ENCODE measurements at places on chromosomes 4 and X.

DNA sequence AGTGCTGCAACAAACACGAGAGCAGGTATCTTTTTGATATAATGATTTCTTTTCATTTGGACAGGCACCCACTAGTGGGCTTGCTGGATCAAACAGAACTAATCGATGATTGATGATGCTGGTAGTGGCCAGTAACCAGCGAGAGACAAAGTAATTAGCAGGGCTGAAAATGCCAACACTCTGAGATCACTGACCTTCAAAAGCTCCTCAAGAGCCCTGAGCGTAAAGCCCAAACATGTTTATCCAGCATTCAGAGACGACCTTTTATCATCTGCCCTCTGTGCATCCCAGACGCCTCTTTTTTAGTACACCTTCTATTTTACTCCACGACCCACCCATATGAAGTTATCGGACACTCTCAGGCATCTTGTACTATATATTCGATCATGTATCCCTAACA is 186.2 kb downstream of the PRDM5 start:
- no peak for DNase-seq

GRCh38 chrX:97705936-97706335 is 822.2 kb downstream of the RPA4 start:
- DNase-seq = no peak

GRCh38 chrX:70774223-70774622 is 134.3 kb downstream of the TEX11 start:
- DNase-seq = no peak

DNA sequence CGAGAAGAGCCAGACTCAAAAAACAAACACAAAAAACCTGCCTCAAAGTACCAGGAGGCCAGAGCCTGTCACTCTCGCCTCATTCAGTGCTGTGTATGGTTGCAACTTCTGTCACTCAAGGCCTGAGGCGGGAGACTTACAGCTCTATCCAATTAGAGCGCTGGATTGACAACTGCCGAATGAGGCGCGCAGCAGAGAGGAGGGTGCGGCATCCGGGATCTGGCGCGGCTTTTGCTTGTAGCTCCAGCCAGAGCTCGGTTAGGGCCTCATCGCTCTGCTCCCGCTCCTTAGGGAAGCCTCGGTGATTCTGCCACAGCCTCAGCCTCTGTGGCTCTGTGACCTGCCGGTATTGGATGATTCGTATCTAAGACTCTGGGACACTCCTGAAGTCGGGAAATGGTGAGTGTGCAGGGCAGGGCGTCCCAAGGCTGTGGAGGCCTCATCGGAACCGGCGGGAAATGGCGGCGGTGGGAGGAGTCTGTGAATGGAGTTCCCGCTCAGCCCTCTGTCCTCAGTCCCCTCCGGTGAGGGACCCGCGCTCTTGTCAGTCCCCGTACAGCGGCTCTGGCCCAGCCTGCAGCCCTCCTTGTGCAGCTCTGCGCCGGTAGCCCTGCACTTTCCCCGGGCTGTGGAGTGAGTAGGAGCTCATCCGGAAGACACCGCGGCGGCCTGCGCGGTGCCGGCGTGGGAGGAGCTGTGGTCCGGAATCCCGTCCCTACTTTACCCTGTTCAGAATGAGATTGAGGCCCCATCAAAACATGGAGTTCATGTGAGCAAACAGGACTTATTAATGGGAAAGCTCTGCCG is at the start of gene ZNF718:
Gene ZNF718, plus strand, starts transcription at position 227 of the 807 bp plus-strand sequence. Its CDS starts 170 bp downstream, at position 397.
- peak; percentile 92 for DNase-seq

- no peak for DNase-seq
These were observed 12.5 kb upstream of the CLNK start for GRCh38 chr4:10697086-10697485.

DNA sequence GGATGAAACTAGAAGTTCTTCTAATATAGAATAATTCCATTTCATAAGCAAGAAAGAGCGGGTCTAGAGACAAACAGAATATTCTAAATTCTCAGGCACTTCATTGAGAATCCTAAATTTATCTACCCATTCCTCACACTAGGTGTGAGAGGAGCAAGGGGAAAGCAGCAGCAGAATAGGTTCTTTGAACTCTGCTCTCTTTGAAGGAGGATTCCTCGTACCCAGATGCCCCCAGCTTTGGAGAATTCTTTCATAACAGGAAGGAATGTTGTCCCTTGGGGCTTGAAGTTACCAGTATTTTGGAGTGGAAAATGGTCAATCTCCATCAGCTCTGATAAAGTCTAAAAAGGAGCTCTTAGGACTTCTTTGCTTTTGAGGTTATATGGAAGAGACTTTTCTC is 59.7 kb upstream of the RASGEF1B start:
- no peak for DNase-seq

DNA sequence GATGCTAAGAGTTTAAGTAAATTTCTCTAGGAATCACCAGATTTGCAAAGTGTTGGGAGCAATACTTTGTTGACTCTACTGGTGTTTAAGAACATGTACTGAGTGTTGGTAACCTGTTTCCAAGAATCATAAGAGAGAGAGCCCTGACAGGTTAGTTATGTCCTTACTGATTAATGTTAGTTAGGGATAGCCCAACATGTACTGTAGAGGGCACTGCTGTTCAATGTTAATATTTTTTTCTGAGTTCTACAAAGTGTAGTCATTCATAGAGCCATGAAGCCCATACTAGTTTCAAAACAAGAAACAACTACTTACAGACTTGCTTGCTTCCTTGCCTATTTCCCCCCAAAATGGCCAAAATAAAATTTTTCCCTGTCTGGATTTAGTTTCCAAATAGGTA is 11.9 kb downstream of the TMPRSS11D start:
- DNase-seq = peak; percentile 30

GRCh38 chrX:79146640-79147390 is 2.3 kb downstream of the GPR174 start:
- DNase-seq = no peak

GRCh38 chr4:123399627-123400358 is 3.2 kb downstream of the SPRY1 start:
- no peak for DNase-seq

DNA sequence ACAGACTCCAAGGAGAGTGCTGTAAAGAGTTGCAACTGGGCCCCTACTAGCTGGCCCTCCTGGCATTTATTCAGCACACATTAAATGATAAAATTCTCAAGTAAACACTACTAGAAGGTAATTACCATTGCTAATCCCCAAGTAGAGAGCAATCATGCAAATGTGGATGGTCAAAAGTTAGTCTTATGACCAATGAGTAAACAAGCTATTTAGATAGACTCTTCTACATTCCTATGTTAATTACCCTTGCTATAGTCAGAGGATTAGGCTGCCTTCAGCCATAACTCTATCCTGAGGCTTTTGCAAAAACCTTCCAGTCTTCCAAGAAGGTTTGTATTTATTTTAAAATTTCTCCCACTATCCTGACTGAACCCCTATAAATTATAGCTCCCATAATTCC is 28.3 kb upstream of the HPGD start:
- no peak for DNase-seq

DNA sequence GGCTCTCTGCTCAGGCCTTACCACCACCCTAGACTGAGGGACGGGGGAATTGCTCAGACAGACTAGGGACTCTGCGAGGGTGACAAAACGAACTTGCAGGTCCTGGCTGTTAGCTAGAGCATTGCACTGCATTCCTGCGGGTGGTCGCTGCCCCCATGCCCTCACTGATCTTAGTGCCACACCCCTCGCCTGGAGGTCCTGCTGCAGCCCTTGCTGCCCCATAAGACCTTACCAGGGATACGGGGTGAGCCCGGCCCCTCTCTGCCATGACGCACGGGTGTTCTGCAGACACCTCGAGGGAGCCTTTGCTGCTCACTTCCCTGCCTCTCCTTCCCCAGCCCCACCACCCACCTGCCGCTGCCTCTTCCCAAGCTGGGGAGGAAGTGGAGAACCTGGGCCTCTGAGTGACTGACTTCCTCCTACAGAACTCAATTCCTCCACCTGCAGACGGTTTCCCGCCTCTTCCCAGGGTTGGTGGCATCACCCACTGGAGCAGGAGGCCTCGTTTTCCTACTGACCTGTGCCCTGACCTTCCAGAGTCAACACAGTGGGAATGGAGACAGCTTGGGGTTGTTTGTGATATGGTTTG is 19.8 kb upstream of the TBC1D14 start:
- no peak for DNase-seq
